Left renal cortex interstitium (tissue), 4 donors: ENCODE measurements at places on chromosomes 4 and X. TPM values are rescaled to one million over a fixed set of nuclear protein-coding genes. Genes with fewer than 3 reads are reported as not detected.

DNA sequence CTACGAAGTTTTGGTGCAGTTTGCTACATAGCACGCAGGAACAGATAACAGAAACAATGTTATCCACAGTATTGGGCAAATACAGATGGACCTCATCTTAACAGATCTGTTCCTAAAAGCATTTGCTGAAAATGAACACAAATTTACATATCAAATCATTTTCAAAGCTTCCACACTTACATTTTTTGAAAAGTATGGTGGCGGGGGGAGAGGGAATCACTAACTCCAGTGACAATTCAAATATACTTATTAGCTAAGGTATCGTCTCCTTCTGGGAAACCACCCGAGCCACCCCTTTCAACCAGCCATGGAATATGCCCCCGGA lies 175.0 kb downstream of the NSUN7 start:
- no peak for DNase-seq

DNA sequence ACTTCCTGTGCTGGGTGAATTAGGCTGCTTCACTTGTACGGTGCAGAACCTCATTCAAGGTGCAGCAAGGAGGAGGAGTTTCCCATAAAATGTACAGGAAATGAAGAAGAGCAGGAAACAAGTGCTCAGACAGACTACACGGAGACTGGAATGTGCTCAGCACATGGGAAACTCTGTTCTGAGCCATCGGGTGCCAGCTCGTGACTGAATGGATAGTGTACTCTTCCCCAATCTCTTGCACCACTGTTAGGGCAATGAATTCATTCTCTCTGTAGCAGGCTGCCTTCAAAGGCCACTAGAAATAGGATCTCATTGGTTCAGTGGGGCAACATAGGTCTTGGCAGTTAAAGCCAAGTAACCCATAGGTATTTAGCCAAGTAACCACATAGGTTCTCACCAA lies 200.0 kb upstream of the LDB2 start:
- no peak for DNase-seq

DNA sequence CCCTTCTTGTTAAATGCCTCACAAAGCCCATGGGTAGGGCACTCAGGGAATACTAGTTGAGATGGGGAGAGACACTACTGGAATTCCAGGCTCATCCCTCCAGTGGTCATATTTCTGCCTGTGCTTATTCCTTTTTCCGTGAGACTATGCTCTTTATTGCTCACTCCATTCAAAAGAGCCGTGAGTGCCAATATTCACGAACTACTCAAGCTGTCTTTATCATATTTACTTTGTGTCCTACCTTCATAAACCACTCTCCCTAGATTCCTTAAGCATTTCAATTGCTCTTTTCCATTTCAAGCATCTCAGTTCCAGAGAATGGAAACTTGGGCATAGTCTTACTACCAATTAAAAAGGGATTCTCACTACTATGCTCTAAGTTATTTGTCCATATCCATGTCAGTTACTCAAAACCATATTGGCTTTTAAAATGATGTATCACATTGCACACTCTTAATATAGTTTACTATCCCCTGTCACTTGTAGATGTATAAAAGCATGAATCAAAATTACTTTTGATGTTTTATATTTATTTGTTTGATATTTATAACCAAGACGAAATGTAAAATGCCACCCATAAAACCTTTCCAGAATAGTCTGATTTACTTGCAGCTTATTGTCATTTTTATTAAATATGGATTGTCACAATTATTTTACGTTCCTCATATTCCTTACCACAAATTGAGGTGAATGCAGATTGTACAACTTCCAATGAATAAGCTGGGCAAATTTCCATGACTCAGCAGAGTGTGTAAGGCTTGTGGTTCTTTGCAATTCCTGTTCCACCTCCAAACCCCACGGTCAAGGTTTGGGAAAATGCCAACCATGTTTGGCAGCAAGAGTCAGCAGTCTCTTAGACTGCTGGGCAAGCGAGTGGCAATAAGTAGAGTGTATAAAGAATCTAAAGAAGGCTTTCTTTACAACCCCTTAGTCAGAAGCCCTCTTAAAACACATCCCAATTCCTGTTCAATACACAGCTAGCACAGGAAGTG lies 24.4 kb downstream of the ENOX2 start:
- no peak for DNase-seq

GRCh38 chr4:42235304-42236021 lies 83.0 kb upstream of the BEND4 start:
- no peak for DNase-seq

Gene SYNPO2
- 25.8 TPM for polyA plus RNA-seq

GRCh38 chr4:155781249-155781831 lies 22.5 kb downstream of the GUCY1B1 start:
- no peak for DNase-seq

Gene ELOVL6
- 33.2 TPM for polyA plus RNA-seq

DNA sequence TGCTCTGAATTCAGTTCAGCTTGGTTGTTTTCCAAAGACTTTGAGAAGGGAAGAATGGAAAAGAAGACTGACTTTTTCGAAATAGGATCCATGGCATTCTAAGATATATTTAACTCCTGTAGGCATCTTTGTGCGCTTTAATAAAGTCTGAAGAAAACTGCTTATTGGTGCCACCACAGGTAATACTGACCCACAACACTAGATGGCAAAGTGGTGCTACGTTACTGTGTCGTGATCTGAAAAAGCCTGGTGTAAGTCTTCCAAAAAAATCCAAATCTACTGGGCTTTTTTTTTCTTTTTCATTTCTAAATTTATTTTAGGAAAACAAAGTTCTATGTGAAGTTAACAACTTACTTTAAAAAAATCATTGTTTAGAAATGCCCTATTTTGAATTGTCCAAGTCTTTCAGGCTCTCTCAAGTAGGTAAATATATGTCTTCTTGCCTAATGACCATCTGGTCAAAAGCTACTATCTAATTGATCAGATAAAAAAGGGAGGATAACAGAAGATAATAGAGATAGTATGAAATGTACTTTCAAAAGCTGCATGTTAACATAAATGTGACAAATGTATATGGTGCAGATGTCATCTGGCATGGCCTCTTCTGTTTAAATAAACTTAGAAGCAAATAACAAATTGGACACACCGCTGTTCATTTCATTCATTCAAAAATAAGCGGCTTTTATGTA lies 47.0 kb upstream of the MID1IP1 start:
- no peak for DNase-seq

DNA sequence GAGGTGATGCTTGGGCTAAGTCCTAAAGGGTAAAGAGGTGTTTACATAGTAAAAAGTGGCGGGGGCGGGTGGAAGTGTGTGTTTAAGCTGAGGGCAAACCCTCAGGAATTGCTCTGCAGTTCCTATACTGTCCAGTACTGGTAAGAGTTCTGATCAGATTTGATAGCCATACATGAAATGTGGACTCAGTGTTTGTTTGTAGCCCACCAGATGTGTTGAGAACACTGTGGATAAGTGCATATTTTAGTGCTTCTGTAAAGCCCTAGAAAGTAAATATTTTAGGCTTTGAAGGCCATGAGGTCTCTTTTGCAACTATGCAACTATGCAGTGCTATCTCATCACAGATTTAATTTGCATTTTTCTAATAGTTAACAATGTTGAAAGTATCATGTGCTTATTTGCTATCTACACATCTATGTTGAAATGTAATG lies 80.7 kb upstream of the EOLA2 start:
- no peak for DNase-seq

DNA sequence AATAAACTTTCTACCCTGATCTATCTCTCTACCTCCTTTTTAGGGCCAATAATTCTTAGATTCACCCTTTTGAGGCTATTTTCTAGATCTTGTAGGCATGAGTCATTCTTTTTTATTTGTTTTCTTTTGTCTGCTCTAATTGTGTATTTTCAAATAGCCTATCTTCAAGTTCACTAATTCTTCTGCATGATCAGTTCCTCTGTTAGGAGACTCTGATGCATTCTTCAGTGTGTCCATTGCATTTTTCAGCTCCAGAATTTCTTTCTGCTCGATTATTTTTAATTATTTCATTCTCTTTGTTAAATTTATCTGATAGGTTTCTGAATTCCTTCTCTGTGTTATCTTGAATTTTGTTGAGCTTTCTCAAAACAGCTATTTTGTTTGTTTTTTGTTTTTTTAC lies 11.3 kb downstream of the CXorf58 start:
- no peak for DNase-seq

DNA sequence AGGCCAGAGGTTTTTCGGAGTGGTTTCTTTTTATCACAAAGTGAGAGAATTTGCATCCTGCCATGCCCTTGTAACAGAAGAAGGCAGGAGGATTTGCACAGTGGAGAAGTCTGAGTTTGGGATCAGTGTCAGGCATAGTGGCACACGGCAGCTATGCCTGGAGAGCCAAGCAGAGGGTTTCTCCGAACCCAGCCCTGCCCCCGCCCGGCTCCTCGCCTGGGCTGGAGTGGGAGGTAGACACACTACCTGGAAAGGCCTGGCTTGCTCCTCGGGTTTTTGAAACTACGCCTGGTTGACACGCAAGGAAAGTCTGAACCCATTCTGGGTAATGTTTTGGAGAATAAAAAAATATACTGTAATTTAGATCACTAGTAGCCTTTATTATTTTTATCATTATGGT lies 1653.6 kb upstream of the TENM3 start:
- DNase-seq = no peak

Gene PABPC1L2A
- polyA plus RNA-seq = not detected

DNA sequence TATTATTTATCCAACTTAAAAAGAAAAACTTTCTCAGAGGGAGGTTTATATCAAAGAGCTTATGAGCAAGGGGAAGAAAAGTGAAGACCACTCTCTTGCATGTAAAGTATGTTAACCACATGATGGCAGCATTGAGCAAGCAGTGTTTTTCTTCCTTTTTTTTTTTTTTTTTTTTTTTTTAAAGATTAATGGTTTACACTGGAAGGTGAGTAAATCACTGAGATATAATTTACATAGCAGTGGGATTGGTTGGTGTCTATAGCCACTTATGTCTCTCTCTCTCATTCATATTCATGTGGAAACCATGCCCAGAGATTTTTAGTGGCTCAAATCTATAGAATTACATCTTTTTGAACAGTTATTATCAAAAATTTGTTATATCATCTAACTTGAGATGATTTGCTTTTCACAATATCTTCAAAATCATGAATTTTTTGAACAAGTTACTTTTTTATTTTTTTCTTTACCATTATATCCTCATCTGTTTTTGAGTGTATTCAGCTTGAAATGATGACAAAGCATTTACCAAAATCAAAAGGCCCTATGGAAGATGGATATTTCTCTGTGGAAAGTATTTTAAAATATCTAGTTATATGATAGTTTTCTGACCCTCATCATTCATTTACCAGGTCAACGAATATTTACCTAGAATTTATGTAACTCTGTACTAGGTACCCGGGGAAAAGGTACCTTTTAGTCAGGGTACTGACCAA lies 31.6 kb downstream of the MTHFD2L start:
- DNase-seq = no peak

DNA sequence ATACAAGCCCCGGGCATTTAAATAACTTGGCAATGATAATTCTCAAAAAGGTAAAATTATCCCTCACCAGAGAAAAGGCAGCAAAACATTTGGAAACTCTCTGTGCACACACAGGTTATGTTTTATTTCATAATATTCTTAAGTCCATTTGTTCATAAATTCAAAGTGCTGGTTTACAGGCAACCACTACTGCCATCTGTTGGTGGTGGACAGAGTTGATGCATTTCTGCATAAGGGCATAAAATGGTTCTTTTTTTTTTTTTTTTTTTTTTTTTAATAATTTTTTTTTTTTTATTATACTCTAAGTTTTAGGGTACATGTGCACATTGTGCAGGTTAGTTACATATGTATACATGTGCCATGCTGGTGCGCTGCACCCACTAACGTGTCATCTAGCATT lies 31.5 kb upstream of the IL21 start:
- DNase-seq = no peak

Gene PAPSS1
- 95.3 TPM for polyA plus RNA-seq

GRCh38 chr4:159229164-159229563 lies 126.3 kb downstream of the RAPGEF2 start:
- no peak for DNase-seq

Gene N4BP2
- polyA plus RNA-seq = 20.2 TPM

DNA sequence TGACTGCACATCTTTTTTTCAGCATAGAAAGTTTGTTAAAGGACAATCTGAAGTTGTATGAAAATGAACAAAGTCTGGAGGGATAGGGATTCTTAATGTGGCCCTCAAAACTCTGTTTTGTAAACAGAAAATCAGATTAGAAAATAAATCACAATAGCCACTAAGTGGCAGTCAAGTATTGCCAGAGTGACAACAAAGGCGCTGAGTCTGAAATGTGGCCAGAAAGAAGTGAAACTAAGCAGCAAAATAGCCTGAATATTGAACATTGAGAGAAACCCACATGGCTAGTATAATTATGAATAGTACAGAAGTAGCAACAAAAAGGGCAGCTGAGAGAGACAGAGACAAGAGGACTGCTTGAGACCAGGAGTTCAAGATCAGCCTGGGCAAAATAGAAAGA lies 81.1 kb upstream of the CT45A1 start:
- DNase-seq = no peak

Gene MAOB
- 49.1 TPM for polyA plus RNA-seq

DNA sequence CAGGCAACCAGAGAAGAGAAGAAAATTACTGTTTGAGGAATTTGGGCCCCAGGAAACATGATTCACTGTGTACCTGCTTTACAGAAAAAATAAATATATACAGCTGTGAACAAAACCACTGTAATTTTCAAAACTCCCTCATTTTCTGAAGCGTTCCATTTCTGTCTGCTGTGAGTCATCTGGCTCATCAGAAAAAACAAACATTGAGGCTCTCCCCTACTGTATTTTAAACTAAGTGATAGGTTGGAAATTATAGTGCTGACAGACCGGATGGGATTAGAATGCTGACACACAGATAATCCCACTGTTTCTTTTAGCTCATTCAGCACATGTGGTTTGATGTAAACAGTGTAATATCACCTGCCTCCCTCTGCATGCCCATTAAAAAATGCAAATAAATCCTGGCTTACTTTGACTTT lies 847.0 kb downstream of the TRIML1 start:
- DNase-seq = no peak

DNA sequence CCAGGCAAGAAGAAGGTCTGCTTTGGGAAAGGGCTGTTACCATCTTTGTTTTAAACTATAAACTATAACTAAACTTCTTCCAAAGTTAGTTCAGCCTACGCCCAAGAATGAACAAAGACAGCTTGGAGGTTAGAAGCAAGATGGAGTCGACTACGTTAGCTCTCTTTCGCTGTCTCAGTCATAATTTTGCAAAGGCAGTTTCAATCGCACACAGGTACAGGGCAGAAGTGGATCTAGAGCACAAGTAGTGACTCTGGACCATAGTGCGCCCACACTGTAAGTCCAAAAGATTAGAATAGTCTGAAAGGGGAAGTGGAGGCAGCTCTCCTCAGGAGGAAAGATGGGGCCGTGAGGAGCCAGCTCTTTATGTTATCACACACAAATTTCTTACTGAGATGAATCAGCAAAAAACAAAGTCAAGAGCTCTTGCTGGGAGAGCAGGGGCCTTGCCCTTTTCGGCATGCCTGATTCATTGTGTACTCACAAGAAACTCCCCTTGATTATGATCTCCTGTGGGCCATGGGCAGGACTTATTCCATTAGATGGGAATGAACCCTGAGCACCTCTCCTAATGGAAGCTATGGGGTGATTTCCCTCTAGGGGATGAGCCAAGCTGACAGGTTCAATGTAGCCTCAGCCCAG lies 58.6 kb downstream of the FUNDC1 start:
- DNase-seq = no peak

- no peak for DNase-seq
These were observed 220.3 kb downstream of the CHIC2 start for GRCh38 chr4:53844133-53844532.
